ENCODE measurements at places on chromosomes 2 and 18. TPM values are rescaled to one million over a fixed set of nuclear protein-coding genes. Genes with fewer than 3 reads are reported as not detected.

- no peak for DNase-seq
Observed at GRCh38 chr2:164710837-164711765, 89.8 kb upstream of the GRB14 start.

DNA sequence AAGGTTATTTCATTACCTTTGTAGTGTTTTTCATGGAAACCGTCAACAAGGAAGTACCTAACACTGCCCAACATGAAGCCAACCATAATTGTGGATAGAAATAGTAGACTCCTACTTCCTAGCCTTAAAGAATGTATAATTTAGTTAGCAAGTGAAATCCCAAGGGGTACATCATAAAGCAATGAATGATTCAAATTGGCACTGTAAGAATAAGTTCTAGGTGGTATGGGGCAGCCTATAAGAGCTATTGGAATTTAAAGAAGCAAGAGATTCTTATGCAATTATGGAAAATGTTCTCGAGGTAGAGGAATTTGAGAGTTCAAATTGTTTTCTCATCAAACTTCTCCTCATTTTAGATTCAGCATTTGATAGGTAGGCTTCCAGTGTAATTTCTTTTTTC lies 157.9 kb downstream of the FMNL2 start:
- DNase-seq: no peak

GRCh38 chr2:237242091-237242536 lies 156.4 kb downstream of the COPS8 start:
- no peak for DNase-seq

GRCh38 chr2:185384822-185385560 lies 353.6 kb upstream of the FSIP2 start:
- no peak for DNase-seq

The PAX8 gene
- 1.3 TPM for total RNA-seq

The FECH gene
- 12.6 TPM for total RNA-seq

- no peak for DNase-seq
Observed at GRCh38 chr2:152376385-152376784, 41.4 kb downstream of the FMNL2 start.

The AKAIN1 gene
- total RNA-seq: not detected

The NTSR2 gene
- total RNA-seq: not detected

DNA sequence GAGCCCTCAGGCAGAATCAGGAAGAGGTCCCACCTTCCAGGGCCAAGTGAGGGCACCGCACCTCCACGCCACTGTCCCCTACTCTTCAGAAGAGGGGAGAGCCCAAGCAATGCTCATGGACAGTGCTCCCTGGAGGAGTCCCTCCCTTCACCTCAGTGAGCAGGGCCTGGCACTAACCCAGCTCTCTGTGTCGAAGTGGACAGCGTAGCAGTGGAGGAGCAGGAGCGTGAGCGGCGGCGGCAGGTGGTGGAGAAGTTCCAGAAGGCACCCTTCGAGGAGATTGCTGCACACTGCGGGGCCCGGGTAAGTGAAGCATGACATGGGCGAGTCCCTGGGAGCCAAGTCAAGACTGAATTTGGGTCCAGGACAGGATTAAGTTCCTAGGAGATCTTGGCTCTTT lies 16.7 kb downstream of the POMC start:
- DNase-seq: peak; percentile 96

- DNase-seq: peak; percentile 93
Observed at GRCh38 chr2:109284826-109285225, 155.8 kb downstream of the SH3RF3 start.

The DQX1 gene
- total RNA-seq: 0.30 TPM

GRCh38 chr18:41862921-41863320 lies 92.1 kb upstream of the PIK3C3 start:
- DNase-seq: no peak

DNA sequence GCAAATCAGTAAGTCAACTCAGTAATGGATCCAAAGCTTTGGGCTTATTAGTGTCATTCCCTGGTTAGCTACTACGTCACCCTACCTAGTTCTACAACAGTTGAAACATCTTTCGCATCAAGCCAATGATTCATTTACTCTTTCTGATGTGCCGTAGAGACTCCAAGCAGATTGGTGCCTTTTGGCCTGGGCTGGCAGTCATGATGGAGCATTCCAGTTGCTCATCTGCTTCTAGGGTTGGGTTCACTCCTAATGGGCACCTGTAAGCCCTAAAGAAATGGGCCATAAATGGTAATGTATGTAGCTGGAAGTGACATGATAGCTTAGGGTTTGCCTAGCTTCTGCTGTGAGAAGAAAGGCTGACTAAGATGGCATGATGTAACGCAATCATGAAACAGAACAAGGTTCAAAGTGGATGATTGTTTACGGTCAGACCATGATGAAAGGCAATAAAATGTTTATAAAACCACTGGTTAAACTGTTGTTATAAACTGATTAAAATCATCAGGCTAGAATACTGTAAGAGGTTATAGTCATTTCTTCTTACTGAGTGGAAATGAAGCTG lies 20.4 kb upstream of the CCL20 start:
- DNase-seq: no peak

DNA sequence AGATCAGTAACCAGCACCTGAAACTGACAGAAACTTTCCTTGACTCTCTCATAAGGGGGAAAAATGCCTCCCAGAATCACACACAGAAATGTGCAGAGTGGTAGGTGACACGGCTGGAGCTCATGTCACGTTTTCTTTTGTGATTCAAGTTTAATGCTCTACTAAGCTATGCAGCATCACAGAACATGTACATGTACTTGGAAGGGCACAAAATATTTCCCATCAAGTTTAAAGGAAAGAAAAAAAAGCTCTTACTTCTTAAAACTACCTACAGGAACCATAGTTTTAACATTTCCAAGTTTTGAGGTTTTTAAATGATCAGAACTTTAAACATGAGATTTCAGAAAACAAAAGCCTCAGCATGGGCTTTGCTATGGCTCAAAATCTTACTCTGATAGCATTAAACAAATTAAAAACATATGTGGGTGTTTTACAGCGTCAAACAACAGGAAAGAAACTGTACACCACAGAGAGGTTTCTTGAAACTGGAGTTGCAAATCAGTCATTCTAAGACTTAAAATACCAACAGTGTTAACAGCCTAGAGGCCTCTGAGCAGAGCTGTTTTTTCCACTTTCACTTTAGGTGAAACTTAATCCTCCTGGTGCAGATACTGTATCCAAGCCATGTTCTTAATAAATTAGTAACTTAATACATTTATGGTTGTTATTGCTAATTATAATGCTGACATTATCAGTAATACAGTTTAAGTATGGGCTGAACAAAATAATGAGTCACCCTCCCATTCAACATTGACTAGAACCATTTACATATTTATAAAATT lies 30.1 kb downstream of the MBP start:
- no peak for DNase-seq

DNA sequence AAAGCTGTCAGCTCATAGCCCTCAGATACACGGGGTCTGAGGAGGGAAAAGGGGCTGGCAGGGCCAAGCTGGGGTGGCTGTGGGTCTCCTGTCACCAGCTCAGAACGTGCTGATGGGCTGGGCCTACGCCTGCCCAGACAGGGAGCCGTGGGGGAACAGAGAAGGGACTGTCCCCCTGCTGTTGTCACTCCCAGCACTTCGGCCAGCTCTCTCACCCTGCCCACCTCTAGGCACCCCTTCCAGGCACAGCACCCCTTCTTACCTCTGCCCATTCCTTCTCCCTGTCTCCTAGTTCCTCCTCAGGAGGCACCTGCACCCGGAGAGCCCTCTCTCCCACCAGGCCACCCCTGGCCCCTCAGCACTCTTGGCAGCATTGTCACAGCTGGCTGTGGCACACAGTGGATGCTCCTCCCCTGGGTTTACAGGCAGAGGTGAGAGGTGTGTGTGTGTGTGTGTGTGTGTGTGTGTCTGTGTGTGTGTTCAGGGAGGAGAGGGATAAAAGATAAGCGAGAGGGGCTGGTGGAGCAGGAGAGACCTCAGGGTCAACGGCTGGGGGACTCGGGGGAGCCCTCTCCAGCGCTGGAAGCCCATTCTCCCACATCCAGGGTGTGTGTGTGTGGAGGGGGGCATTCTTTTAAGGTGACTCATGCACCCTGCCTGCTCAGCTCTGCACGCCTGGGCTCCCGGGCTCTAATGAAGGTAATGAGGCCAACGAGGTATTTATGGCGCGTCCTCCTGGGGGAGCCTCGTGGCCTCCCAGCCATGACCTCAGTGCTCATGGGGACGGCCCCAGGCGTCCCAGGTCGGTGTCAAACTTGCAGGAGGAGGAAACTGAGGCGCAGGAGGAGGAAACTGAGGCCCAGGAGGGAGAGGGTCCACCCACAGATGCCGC lies 66.1 kb upstream of the SMAD7 start:
- peak; percentile 68 for DNase-seq

The SH3RF3 gene
- total RNA-seq: 0.30 TPM

The SLC39A6 gene
- 45.7 TPM for total RNA-seq

The ANKRD44 gene
- total RNA-seq: 0.48 TPM
